ENCODE measurements at places on chromosomes 5 and 9.

GRCh38 chr9:124559871-124560270 lies 52.7 kb upstream of the NR5A1 start:
- no peak for DNase-seq

GRCh38 chr9:87573841-87574342 lies 76.2 kb downstream of the DAPK1 start:
- DNase-seq, result no peak

GRCh38 chr9:78296201-78296892 lies 578 bp upstream of the PSAT1 start:
- DNase-seq, result no peak

GRCh38 chr5:4584982-4585381 lies 555.1 kb upstream of the ADAMTS16 start:
- no peak for DNase-seq

DNA sequence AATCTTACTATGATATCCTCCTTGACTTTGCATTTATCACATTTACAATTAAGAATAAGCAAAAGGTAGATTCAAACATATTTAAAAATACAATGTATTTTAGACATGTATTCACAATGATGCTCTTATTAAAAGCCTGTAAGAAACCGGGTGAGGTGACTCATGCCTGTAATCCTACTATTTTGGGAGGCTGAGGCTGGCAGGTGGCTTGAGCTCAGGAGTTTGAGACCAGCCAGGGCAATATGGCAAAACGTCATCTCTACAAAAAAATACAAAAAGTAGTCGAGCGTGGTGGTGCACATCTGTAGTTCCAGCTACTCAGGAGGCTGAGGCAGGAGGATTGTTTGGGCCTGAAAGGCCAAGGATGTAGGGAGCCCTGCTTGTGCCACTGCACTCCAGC lies 618.4 kb downstream of the CDH18 start:
- no peak for DNase-seq

GRCh38 chr5:91741764-91742505 lies 358.8 kb upstream of the ARRDC3 start:
- no peak for DNase-seq

GRCh38 chr9:76591256-76591950 lies 132.4 kb downstream of the GCNT1 start:
- no peak for DNase-seq

GRCh38 chr9:93668261-93668871 lies 92.0 kb downstream of the PHF2 start:
- DNase-seq, result no peak

Data from stimulated activated CD8-positive, alpha-beta memory T cell treated with anti-CD3 and anti-CD28 coated beads, Interleukin-2, amount 100 ng/mL, for 1 hour (primary cell).